Epithelial cell of alveolus of lung (primary cell): ENCODE measurements at places on chromosomes 5 and 9. TPM values are rescaled to one million over a fixed set of nuclear protein-coding genes. Genes with fewer than 3 reads are reported as not detected.

Gene SPAG8
- total RNA-seq = 0.26 and 0.48 TPM in 2 replicates

Gene CATSPER3
- total RNA-seq = not detected in 2 replicates

Gene BASP1
- total RNA-seq = 158 and 178 TPM in 2 replicates

Gene OBP2B
- total RNA-seq = not detected in 2 replicates

Gene LRRTM2
- 0.48 and 2.8 TPM in 2 replicates for total RNA-seq

Gene HEMGN
- total RNA-seq = not detected in 2 replicates

Gene GPR151
- not detected in 2 replicates for total RNA-seq

Gene HTR4
- total RNA-seq = not detected in 2 replicates

Gene CD74
- total RNA-seq = 1.7 and 5.4 TPM in 2 replicates

Gene SVEP1
- 3.2 and 14.1 TPM in 2 replicates for total RNA-seq

Gene SMIM33
- total RNA-seq = not detected in 2 replicates

Gene PTGS1
- total RNA-seq = 36.8 and 61.8 TPM in 2 replicates

Gene CCL27
- total RNA-seq = 0.39 TPM in 1 of 2 replicates, not detected in the other
